SJSA1 (cell line): ENCODE measurements at places on chromosomes 2 and 18. TPM values are rescaled to one million over a fixed set of nuclear protein-coding genes. Genes with fewer than 3 reads are reported as not detected.

TEX44 gene
- total RNA-seq: not detected in 2 replicates

SCN7A gene
- 0.05 TPM in 1 of 2 replicates, not detected in the other for total RNA-seq

PROM2 gene
- total RNA-seq: 9.2 TPM in 1 of 2 replicates, not detected in the other

RASGRP3 gene
- 7.5 and 11.6 TPM in 2 replicates for total RNA-seq

GALNT5 gene
- 1.7 and 2.7 TPM in 2 replicates for total RNA-seq

TFPI gene
- 82.1 and 133 TPM in 2 replicates for total RNA-seq

GRCh38 chr2:120376101-120376500 is 30.2 kb downstream of the INHBB start:
- DNase-seq: no peak
- no peaks in the 10 kb centered on the region for H3K36me3 ChIP-seq
- no peak overlapping the region for H3K27ac ChIP-seq
- H3K27me3 ChIP-seq: peaks cover 35% of the 10 kb centered on the region
- H3K4me3 ChIP-seq: no peak overlapping the region

GRCh38 chr18:61108706-61109105 is 224.5 kb upstream of the CDH20 start:
- no peak overlapping the region for H3K4me3 ChIP-seq
- no peaks in the 10 kb centered on the region; the same call in 1 of the 2 replicates for H3K27me3 ChIP-seq
- no peaks in the 10 kb centered on the region for H3K4me1 ChIP-seq
- no peak overlapping the region for H3K27ac ChIP-seq

DNA sequence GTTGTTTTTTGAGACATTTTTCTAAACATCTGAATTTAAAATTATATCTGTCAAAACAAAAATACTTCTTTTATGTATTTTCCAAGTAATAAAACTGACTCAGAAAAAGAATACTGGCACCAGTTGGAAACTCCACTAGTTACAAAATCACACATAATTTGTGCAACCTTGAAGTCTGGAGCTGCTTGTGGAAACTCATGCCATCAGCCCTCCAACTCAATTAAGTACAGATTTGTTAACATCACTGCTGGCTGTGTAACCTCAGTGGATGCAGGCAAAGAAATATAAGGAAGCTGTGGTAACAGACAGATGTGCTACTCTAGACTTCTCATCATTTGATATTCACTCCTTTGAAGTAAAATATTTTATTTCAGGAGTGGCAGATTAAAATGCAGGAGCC is 30.0 kb upstream of the RAPH1 start:
- no peaks in the 10 kb centered on the region for H3K36me3 ChIP-seq
- no peak overlapping the region for H3K27ac ChIP-seq
- H3K27me3 ChIP-seq: no peaks in the 10 kb centered on the region
- H3K4me3 ChIP-seq: no peak overlapping the region
- DNase-seq: no peak

GRCh38 chr2:33503002-33503401 is 26.6 kb downstream of the RASGRP3 start:
- no peaks in the 10 kb centered on the region; the same call in 1 of the 2 replicates for H3K4me1 ChIP-seq
- no peak for DNase-seq
- H3K4me3 ChIP-seq: no peak overlapping the region
- H3K27ac ChIP-seq: no peak overlapping the region
- H3K36me3 ChIP-seq: no peaks in the 10 kb centered on the region

GRCh38 chr2:58387701-58388100 is 146.6 kb upstream of the FANCL start:
- H3K4me3 ChIP-seq: no peak overlapping the region
- no peak for DNase-seq
- no peak overlapping the region for H3K27ac ChIP-seq
- H3K36me3 ChIP-seq: no peaks in the 10 kb centered on the region

DNA sequence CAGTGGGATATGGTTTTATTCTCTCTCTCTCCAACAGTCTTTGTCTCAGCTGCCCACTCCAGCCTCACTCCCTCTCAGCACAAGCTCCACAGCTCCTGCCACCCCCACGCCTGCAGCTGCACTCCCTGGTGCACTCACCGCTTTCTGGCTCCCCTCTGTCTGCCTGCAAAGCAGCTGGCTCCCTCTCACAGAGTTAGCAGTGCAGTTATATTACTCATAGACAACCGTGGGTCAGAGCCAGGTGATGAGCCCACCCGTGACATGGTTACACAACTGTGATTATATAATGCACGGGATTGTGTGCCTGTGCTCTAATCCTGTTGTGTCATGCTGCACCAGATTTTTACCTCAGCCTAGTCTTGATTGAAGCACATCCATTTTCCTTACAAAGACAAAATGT is 276.9 kb upstream of the CHAC2 start:
- H3K4me3 ChIP-seq: no peak overlapping the region
- peak; percentile 48 for DNase-seq
- H3K4me1 ChIP-seq: peaks cover 22% of the 10 kb centered on the region
- H3K36me3 ChIP-seq: no peaks in the 10 kb centered on the region
- H3K27ac ChIP-seq: no peak overlapping the region
- no peaks in the 10 kb centered on the region for H3K27me3 ChIP-seq

DNA sequence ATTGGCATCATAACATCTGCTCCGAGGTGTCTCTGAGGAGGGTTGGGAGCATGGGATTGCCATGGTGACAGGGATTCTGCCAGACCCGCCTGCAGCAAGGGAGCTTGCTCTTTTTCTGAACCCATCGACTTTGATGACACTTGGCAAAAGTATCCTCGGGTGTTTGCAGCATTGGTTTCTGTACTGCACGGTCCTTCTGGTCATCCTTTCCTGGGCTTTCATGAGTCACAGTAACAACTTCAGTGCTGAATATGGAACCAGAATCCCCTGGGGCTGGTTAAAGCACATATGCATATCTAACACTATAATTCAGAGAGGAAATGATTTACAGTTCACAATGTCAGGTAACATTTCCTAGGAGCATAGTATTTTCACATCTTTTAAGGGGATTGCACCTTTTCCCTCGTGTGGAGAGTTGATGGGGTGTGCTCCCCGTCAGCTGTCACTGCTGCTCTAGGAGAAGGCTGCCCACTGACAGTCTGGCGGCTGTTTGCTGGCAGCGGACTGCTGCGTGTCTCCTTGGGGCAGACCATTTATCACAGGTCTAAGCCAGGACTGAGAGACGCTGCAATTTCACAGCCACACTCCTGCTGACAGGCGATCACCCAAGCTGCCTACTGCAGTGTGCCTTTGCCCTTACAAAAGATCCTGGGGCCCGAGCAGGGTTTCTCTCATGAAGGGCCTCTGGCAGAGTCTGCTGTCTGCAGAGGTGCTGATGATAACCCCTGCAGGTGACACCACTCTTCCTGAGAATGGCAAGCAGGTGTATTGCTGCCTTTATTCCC is 425.3 kb downstream of the THSD7B start:
- no peaks in the 10 kb centered on the region for H3K36me3 ChIP-seq
- H3K27ac ChIP-seq: no peak overlapping the region
- H3K4me3 ChIP-seq: no peak overlapping the region
- no peaks in the 10 kb centered on the region for H3K27me3 ChIP-seq

DNA sequence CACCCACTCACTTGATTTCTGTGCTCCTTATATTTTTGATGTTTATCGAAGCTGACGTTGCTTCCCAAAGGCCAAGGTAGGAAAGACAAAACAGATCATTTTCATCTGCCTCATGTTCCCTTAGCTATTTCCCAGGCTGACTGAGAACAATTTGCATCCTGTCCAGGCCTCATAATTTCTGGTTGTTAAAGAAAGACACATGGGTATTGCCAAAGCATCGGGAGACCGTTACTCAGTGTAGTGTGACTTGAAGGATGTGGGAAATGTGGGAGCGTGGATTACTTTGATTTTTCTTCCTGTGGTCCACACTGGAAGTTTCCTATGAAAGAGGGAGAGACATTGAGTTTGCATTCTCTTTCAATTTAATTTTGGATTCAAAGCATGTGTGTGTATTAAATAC is 204.6 kb downstream of the TRIB2 start:
- H3K4me3 ChIP-seq: no peak overlapping the region
- H3K27ac ChIP-seq: no peak overlapping the region
- no peaks in the 10 kb centered on the region for H3K27me3 ChIP-seq

- H3K27me3 ChIP-seq: no peaks in the 10 kb centered on the region
- peaks cover 14% of the 10 kb centered on the region for H3K4me1 ChIP-seq
- no peak overlapping the region for H3K27ac ChIP-seq
- H3K36me3 ChIP-seq: no peaks in the 10 kb centered on the region
- DNase-seq: no peak
These were observed 101.2 kb downstream of the MCFD2 start for GRCh38 chr2:46814160-46814961.

GRCh38 chr2:127685410-127686080 is 10.2 kb upstream of the LIMS2 start:
- no peak for DNase-seq
- H3K4me1 ChIP-seq: no peaks in the 10 kb centered on the region
- H3K36me3 ChIP-seq: no peaks in the 10 kb centered on the region
- H3K4me3 ChIP-seq: no peak overlapping the region

GRCh38 chr2:37585295-37585908 is 86.0 kb downstream of the CDC42EP3 start:
- DNase-seq: no peak
- no peaks in the 10 kb centered on the region for H3K36me3 ChIP-seq
- no peak overlapping the region for H3K27ac ChIP-seq
- H3K4me1 ChIP-seq: peaks cover 73% of the 10 kb centered on the region

GRCh38 chr18:48785091-48785614 is 165.6 kb downstream of the SMAD7 start:
- no peaks in the 10 kb centered on the region for H3K27me3 ChIP-seq
- H3K4me3 ChIP-seq: no peak overlapping the region
- no peak overlapping the region for H3K27ac ChIP-seq
- H3K4me1 ChIP-seq: peaks cover 24% of the 10 kb centered on the region
- H3K36me3 ChIP-seq: peaks cover 100% of the 10 kb centered on the region
- no peak for DNase-seq

GRCh38 chr2:88753833-88754584 is 62.5 kb downstream of the RPIA start:
- peaks cover 12% of the 10 kb centered on the region; the same call in 1 of the 2 replicates for H3K36me3 ChIP-seq
- no peak overlapping the region for H3K27ac ChIP-seq
- H3K27me3 ChIP-seq: no peaks in the 10 kb centered on the region
- DNase-seq: no peak
- H3K4me1 ChIP-seq: no peaks in the 10 kb centered on the region
- H3K4me3 ChIP-seq: no peak overlapping the region
